ENCODE measurements at places on chromosomes 12 and 14.

- DNase-seq: no peak
Observed at GRCh38 chr12:43988838-43989560, 153.1 kb downstream of the TMEM117 start.

DNA sequence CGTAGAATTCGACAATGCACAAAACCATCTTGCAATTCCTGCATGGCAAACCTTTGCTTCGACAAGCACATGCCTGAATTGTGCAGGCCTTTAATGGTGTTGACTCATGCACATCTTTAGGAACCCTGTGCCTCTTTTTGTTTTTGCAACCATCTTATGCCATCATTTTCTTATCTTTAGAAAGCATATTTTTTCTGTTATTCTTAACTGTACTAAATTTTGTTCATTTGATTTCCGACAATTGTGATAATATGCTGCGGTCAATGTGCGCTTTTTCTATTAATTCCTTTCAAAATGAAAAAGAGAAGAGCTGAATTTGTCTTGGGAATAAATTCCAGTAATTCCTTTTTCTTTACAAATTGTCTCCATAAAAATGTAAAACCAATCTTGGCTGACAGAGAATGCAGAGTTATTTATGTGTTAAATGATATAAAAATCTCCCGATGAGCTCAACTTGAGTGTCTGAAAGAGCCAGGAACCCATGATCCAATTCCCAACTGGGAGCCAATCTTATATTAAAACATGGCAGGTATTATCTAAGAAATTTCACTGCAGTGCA lies 20.1 kb upstream of the CDK17 start:
- no peak for DNase-seq

- DNase-seq: no peak
Observed at GRCh38 chr14:90698379-90698869, 117.8 kb downstream of the TTC7B start.

DNA sequence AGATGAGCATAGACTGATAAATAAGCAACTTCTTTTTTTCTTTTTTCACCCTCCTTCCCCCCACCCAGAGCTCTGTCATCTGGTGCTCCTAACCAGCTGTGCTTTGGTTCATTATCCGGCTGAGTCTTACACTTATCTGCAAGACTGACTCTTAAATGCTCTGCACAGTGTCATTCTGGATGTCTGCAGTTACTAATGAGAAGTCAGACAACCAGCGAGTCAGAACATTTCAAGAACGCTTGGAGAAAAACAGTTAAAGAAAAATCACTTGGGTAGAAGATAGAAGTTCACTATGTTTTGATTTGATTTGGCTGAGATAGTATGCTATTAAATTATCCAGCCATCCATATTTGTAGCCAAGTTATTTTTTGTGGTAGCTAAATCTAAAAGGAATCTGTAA lies 328.9 kb upstream of the PRICKLE1 start:
- no peak for DNase-seq

DNA sequence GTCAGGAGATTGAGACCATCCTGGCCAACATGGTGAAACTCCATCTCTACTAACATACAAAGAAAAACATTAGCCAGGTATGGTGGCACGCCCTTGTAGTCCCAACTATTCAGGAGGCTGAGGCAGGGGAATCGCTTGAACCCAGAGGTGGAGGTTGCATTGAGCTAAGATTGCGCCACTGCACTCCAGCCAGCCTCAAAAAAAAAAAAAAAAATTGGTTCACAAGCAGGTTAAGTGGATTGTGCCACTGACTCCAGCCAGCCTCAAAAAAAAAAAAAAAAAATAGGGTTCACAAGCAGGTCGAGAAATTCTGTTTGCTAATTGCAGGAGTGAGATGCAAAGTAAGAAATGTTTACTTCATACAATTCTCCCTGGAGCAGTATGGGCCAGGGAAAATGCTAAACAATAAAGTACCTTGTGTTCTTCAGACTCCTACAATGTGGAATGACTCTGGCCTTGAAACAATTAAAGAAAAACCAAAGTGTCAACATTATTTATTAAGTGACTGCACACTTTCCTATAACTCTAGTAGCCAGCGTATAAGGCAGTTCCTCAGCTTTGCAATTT lies 6.1 kb downstream of the EDDM3B start:
- DNase-seq: no peak

DNA sequence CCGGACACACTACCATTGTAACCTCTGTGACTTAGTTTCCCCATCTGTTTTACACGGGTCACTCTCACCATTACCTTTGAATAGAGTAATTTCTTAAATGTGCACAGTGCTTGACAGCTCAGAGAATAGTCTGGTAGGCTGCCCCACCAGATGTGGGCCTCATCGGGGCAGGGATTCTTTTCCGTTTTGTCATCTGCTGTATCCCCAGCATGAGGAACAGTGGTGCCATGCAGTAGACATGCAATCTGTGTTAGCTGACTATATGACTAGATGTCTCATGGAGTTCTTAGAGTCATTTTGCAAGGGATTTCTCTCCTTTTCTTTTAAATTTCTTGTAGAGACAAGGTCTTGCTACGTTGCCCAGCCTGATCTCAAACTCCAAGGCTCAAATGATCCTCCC lies 44.9 kb upstream of the PLEKHG3 start:
- no peak for DNase-seq

DNA sequence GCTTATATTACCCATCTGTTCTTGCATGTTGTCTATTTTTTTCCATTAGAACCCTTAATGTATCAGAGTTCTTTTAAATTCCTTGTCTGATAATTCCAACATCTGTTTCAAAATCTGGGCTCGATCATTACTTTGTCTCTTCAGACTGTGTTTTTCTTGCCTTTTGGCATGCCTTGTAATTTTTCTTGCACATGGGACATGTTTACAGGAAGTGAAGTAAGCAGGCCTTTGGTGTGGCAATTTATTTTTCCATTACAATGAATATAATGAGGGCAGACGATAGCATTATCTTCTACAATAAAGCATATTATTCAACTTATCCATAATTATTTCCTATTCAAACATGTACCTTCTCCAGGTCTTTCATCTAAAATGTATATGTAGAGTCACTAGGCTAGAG lies 48.3 kb downstream of the STXBP6 start:
- no peak for DNase-seq

- DNase-seq: no peak
Observed at GRCh38 chr14:103541709-103542604, 13.0 kb downstream of the TRMT61A start.

- DNase-seq: no peak
Observed at GRCh38 chr12:66960704-66961690, 282.1 kb upstream of the GRIP1 start.

DNA sequence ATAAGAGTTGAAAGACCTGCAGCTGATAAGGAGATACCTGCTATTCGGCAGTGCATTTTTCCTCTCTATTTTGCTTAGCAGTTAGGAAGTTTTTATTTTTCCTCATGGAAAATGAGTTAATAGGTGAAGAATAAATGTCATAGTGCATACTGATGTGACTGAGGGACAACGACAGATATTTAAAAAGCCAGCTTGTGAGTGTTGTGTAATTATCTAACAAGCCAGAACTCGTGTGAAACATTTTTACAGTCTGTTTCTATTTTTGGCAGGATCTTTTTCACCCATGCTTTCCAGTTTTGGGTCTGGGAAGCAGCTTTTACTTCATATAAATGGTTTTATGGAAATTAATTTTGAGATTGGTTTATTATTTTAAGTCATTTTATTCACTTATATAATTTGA lies 2.9 kb downstream of the FBXO34 start:
- no peak for DNase-seq
